ENCODE measurements at places on chromosomes 1 and 21.

- DNase-seq, result no peak
Observed at GRCh38 chr1:210372931-210373627, 44.4 kb downstream of the HHAT start.

- no peak for DNase-seq
Observed at GRCh38 chr1:29521438-29521715, 285.1 kb downstream of the PTPRU start.

DNA sequence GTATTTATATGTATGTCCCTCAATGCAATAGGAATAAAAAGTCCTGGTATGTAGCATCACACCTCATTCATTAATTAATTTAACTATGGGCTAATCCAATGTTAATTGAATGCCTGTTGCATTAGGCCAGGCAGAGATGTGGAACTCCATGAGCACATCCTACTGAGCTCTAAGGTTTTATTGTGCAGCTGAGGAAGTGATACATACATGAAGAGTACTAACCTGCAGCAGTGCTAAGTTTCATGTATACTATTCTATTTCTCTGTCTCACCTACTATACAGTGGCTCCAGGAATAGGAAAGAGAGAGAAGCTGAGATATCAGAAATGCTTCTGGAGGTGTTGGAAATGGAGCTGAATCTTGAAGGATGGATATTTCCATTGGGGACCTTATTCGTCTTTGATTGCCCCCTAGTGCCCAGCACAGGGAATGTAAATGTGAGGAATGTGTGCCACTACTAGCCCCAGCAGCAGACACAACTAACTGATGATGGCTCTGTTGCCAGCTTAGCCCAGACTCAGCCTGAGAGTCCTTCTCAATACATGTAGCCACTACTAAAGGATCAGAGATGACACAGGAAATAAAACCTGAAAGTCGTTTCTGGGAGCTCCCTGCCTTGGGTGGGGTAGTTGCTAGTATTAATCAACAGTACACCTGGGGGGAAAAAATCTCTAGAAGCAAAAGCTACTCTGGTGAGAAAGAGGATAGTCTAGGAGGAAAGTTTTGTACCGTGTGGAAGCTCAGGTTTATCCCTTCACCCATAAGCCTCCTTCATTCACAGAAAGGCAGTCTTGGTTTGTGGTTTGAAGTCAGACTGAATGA lies 173.3 kb upstream of the FOXD3 start:
- peak; percentile 9 for DNase-seq

DNA sequence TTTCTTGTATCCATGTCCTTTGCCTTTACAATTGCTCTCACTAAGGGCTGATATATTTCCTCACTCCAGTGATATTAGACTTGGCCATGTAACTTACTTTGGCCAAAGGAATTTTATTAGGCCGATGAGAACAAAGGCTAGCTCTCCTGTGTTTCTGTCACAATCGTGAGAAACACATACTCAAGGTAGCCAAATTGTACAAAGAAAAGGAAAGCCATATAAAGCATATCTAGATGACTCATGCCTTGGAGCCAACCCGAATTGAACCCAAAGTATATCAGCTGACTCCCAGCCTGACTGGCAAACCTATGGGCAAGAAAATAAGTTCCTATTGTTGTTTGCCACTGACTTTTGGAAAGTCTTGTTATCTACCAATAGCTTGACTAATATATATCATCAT lies 371.7 kb upstream of the LRRC7 start:
- no peak for DNase-seq

GRCh38 chr1:27936370-27936769 lies 1.6 kb downstream of the SMPDL3B start:
- no peak for DNase-seq

DNA sequence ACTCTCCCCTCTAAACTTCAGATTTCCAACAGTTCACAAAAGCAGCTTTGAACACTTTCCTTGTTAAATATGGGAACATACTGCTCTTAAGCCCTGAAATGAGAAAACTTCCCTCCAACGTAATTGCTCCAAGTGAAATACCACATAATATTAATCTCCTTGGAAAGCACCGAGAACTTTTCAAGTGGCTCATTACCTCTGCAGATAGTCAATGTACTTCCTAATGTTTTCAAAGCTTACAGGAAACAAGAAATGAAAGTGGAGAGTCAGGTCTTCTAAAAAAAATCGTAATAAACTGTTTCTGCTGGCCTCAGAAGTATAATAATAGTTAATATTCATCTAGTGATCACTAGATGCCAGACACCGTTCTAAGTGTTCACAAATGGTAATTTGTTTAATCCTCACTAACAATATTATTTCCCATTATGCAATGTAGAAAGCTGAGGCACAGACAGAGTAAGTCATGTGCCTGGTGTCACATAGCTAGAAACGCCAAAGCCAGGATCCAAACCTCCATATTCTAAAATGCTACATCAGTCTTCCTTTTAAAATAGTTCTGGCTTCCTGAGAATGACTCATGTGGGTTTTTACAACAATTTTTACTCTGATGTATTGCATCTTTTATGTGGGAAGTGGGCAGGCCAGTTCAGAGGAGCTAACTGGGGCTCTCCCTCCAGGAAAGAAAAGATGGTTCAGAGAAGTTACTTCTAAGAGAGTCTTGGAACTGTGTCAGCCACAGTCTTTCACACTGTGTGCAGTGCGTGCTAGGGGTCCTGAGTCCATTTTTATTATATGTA lies 177.2 kb downstream of the PLPPR4 start:
- DNase-seq, result no peak

- no peak for DNase-seq
Observed at GRCh38 chr1:28129150-28129549, 40.7 kb upstream of the EYA3 start.

DNA sequence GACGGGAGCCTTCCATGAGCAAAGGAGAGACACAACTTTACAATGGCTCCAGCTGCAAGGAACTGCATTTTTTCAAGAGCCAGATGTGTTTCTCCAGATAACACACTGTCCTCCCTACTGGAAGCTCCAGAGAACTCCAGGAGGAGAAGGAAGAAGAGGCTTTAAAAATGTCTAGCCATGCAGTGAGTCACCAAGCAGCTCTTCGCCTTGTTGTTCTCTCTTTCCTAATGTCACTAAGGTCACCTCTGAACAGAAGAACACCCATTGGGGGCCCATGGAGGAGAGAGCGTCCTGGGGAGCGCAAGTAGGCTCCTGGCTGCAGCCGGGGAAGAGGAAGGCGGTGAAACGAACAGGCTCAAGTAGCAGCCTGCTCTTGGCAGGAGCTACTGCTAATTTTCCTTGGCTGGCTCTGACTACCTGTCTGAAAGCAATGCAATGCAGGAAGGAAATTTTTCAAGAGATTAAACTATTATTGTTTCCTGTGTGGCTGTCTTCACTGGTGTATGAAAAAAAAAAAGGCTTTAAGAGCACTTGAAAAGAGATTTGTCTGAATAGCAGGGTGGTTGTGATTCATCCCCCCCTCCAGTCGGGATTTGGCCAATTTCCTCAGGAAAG lies 321.9 kb downstream of the SETD4 start:
- DNase-seq, result no peak

DNA sequence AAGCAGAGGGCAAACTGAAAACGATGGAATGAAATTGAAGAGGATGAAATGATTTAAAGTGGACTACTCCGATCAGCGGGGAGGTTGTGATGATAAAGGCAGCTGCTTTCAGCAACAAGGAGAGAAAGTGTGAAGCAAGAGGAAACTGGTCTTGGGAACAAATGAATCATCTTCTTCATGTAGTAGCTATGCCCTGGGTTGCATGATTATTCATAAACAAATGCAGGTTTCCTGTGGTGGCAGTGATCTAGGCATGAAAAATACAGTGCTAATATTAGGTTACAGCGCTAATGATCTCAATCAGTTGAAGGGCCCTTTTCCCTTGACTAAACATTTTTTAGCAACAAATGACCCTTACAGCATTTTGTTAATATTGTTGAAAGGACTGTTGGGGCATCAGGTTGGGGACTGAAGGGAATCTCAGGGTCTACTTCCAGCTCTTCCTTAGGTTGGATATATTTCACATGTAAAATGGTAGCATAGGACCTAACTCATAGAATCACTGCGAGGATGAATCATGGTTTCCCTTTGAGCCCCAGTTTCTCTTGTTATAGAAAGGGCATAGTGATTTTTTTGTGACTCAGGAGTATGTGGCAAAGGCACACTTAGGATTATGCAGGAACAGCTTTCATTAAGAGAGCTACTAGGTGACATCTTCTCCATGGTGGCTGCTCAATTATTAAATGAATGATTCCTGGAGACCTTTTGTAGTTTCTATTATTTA lies 1.9 kb upstream of the ZFYVE9 start:
- no peak for DNase-seq

DNA sequence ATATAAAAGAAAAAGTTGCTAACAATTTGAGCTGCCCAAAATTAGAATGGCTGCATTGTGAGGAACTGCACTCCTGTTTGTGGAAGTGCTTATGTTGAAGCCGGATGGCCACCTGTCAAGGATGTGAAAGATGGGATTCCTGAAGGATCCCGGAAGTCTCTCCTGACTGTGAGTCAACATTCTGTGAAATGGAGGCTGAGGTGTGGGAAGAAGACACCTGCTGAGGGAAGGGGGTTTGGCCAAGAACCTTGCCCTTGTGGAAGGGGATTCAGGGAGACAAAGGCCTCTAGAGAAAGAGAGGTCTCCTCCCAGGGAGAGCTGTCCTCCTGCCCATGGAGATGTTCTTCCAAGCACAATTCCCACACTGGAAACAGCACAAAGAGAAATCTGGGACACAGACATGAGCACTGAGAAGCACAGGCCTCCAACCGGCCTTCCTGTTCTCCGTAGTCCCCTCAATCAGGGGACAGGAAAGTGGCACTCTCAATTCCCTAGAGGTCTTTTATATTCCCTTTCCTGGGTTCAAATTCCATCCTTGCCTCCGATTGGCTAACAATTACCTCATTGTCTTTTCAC lies 70.5 kb downstream of the CD2 start:
- no peak for DNase-seq

GRCh38 chr1:184388319-184388889 lies 1.6 kb downstream of the C1orf21 start:
- DNase-seq, result no peak

GRCh38 chr21:36663033-36663855 lies 35.7 kb upstream of the SIM2 start:
- no peak for DNase-seq

DNA sequence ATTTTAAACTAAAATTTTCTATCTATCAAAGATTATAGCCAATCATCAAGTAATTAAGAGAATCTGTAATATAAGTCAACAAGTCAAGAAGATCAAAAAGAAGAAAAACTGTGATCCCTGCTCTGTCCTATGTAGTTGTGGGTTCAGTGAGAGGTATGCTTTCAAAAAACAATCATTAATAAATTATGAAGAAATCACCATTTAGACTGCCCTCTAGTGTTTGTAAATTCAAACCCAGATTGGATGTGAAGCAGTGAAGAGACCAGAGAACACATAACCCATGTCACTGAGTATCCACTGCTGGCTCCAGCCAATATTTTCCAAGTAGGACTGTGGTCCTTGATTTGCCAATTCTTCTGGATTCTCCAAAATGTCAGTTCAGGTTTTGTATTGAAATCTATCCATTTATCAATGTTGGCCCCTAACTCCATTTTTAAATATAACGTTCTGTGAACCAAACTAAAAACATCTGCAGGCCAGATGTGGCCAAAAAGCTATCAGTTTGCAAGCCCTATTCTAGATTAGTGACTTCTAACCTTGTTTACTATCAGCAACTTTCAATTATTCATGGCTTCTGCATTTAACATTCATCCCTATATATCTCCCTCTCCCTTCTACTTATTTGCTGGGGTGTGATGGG lies 467.5 kb upstream of the CXADR start:
- DNase-seq, result no peak

DNA sequence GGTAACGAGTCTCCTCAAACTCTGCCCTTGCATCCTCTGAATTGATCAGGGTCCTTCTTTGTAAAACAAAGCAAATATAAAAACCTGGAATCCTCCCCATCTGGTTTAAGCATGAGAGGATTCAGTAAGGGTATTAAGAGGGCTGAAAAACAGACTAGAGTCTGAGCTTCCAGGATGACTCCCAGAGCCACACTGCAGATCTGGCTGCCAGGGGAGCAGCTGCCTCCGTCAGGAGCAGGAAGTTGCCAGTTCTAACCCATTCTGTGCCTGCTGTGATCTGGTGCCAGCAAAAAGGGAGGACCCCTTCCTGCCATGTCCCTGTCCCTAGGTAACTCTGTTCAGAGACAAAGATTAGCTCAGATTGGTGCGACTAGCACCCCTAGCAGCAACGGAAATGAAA lies 27.5 kb downstream of the SERTAD4 start:
- peak; percentile 40 for DNase-seq

DNA sequence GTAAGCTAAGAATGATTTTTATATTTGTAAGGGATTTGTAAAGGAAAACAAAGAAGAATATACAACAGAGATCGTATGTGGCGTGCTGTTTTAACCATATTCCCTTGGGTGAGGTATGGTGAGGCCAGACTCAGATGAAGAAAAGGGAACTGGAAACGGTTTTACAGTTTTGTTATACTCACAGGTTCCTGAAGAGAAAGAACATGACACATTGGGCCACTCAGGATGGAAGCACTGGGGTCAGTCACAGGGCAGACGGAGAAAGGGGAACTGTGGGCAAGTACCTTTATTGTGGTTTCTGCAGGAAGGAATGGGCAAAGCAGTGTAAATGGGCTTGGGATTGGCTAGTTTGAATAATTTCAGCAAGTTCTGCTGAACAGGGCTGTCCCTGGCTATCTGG lies 177.4 kb downstream of the LBR start:
- no peak for DNase-seq

- no peak for DNase-seq
Observed at GRCh38 chr1:56029319-56030003, 549.9 kb downstream of the PLPP3 start.

DNA sequence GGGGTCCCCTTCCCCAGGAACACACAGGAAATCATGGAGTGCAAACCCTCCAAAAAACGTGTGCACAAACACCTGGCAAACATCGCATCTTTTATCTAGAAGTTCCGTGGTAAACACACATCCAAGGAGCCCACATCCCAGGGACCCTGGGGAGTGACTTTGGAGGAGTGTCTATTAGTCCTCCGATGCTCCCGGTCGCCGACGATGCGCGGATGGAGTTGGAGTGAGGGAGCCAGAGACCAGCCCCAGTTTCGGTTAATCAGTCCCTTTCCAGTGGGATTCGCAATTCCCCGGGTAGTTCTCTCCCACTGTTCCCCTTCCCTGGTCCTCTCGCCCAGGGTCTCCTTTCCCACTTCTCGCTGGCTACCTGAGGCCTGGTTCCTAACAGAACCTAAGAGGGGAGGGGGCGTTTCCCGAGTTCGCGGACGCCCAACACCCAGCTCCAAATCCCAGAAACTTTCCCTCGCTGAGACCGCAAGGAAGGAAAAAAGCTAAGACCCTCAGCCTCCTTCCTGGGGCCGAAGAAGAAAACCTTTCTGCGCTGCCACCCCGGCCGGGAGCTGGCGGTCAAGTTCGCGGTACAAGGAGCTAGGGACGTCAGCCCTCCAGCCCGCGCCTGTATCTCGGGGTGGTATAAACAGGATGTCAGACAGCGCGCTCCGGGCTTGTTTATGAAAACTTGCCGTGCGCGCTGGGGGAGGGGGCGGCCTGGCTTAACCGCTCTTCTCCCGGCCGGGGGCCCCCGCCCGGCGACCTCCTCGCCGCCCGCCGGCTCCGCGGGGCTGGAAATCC lies 787 bp downstream of the JAK1 start:
- DNase-seq, result peak; percentile 38

All from NCI-H2081 (cell line).